ENCODE measurements at places on chromosomes 12 and 14.

- no peak for DNase-seq
Measured at GRCh38 chr12:109559200-109559505, 14.2 kb downstream of the MMAB start.

- DNase-seq: peak; percentile 15
Measured at GRCh38 chr14:90900476-90901083, 84.3 kb upstream of the TTC7B start.

GRCh38 chr12:91654087-91654486 is 471.5 kb upstream of the DCN start:
- no peak for DNase-seq

DNA sequence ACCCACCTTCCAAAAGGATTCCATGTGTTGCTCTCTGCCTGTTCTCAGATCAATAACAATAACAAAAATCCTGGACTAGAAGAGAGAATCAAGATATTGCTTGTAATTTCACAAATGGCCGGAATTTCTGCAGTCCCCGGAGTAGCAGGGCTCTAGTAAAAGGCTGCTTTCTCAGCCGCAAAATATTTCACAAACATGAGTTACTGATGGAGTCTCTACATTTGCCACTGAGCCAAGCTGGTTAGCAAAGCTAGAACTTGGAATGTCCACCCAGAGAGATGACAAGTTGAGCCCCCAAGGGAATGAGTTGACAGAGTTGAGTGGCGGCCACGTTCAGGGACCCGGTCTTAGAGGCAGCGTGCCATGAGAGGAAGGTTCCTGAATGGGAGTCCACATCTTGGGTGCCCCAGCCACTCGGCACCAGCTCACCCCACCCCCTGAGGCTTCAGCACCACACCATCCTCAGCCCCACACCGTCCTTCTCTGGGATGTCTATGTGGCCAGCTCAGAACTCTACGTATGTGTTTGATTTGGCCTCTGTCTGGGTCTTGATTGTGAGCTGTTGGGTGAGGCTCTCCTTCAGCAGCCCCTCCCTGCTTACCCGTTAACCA is 15.9 kb downstream of the FBLN5 start:
- DNase-seq: no peak

GRCh38 chr14:101490771-101491170 is 70.5 kb upstream of the DIO3 start:
- DNase-seq: no peak

- no peak for DNase-seq
Measured at GRCh38 chr12:112305951-112306350, 76.3 kb downstream of the HECTD4 start.

DNA sequence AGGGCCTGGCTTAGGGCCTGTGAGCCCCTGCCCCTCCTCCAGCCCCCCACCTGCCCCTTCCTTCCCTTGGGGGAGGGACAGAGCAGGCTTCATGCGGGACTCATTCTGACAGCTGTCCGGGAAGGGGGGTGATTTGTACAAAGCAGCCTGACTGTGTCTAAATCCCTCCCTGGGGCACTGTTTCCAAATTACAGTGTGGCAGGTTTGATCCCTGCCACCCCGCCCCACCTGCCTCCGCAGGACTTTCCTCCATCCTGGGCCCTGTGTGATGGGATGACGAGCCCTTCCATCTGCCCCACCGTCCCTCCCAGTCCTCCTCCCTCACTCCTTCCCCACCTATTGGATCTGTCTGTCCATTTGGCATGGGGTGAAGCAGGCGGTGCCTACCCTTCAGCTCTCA is 363.9 kb downstream of the BCL11B start:
- no peak for DNase-seq

DNA sequence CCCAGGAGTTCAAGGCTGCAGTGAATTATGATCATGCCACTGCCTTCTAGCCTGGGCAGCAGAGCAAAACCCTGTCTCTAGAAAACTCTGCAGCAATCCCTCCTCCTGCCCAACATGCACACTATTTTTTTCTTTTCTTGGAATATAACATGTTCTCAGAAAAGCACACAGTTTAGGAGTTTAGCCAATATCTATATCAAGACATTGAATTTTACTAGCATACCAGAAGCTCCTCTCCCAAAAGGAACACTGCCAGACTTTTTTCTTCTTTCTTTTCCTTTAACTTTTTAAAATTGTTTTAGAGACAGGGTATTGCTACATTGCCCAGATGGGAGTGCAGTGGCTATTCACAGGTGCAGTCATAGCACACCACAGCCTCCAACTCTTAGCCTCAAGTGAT is 107.1 kb upstream of the AEBP2 start:
- DNase-seq: no peak

- no peak for DNase-seq
Measured at GRCh38 chr12:107477947-107478610, 207.5 kb upstream of the PWP1 start.

GRCh38 chr14:68574906-68575305 is 218.0 kb downstream of the ZFP36L1 start:
- peak; percentile 48 for DNase-seq

Measured in astrocyte of the spinal cord (primary cell).